ENCODE measurements at places on chromosomes 2 and 18.

- DNase-seq, result no peak
These were observed 162.4 kb upstream of the CWC22 start for GRCh38 chr2:180169474-180169873.

GRCh38 chr2:233438573-233439147, 84.4 kb downstream of the DGKD start:
- DNase-seq, result no peak

GRCh38 chr18:49813069-49813318, 339 bp downstream of the ACAA2 start:
- peak; percentile 61 for DNase-seq

GRCh38 chr2:216006164-216006663, 7.1 kb downstream of the MREG start:
- no peak for DNase-seq

DNA sequence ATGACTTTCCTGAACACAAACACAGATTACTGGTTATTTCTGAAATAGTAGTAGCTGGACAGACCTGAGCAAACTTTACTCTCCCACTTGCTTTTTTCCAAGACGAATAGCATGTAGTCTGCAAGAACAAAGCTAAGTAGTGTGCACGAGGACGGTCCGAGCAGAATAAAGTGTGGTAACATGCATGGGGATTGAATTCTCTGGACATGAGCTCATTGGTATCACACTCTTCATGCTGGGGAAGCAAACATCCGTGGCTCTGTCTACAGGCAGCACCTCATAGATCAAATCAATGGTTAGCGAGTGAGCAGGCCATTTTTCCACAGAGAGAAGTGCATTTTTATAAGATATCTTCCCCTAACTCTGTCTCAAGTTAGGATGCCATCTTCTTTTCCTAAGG, 164.8 kb upstream of the STK17B start:
- DNase-seq, result peak; percentile 7

- no peak for DNase-seq
These were observed 38.6 kb upstream of the KCNF1 start for GRCh38 chr2:10873171-10873570.

- no peak for DNase-seq
These were observed 81.9 kb downstream of the EHBP1 start for GRCh38 chr2:62787386-62787785.

DNA sequence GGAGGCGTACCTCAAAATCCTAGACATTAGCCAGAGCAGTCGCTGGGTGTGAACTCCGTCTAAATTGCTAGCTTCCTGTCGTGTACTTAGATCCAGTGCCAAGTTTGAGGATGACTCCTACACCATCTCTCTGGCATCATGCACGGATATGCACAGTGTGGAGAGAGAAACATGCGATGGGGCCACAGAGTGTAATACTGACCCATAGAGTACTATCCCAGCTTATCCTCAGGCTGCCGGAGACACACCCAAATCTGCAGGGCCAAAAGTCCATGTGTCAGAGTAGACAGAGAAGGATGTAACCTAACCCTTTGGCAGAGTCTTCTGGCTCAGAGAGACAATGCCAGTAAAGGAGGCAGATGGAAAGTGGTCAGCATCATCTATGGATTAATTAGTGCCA, 84.2 kb downstream of the ARL4C start:
- DNase-seq, result no peak

DNA sequence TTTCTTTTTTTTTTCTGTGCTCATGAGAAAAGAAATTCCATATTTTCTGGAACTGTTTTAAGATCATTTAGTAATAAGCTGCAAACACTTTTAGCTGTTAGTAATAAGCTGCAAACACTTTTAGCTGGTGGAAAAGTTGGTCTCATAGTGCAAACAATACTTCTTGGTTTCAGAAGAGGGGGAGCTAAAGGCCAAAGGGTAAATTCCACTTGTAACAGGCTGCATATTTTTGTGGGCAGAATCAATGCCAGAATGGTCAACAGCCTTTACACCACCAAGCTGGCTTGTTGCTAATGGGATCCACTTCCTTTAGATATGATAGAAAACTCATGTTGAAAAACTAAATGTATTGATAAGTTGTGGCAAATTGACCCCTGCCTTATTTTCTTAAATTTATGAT, 356.8 kb downstream of the NR4A2 start:
- no peak for DNase-seq

DNA sequence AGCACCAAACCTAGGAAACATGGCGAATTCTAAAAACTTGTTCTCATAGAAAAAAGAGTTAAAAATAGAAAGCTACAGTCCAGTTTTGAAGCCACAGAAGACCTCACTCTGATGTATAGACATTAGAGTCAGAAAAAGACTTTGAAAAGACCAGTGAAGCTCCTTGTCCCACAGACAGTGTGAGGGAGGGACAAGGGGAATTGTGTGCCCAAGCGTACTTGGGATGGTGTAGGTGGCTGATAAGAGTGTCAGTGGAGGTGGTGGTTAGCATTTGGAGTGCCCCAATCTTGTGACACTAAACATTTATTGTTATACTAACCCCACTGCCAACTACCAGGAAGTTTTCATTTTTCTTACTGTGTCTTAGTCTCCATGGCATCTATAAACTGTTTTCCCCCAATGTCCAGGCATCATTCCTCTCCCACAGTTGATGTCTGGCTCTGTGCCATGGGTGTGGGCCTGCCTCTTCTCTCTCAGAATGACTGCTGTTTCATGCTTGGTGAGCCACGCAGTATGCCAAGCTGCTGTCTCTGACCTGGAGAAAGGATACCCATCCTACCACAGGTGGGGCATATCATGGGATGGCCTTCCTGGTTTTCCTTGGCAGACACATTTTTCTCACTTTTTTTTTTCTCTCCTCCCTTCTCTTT, 161.4 kb downstream of the RPIA start:
- no peak for DNase-seq

- DNase-seq, result no peak
These were observed 17.2 kb upstream of the UGT1A9 start for GRCh38 chr2:233654501-233654900.

DNA sequence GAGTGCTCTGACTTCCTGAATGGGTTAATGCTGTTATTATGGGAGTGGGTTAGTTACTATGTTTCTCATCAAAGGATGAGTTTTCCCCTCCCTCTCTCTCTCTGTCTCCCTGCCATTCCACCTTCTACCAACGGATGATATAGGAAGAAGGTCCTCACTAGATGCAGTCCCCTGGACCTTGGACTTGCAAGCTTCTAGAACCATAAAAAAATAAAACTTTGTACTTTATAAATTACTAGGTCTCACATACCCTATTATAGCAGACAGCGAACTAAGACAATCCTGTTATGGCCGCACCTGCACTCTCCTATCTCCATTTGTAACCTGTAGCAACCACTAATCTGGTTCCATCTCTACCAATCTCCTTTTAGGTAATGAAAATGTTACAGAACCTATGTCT, 564.9 kb downstream of the CNTNAP5 start:
- no peak for DNase-seq

GRCh38 chr2:2901384-2902345, 476.0 kb downstream of the EIPR1 start:
- DNase-seq, result peak; percentile 15

DNA sequence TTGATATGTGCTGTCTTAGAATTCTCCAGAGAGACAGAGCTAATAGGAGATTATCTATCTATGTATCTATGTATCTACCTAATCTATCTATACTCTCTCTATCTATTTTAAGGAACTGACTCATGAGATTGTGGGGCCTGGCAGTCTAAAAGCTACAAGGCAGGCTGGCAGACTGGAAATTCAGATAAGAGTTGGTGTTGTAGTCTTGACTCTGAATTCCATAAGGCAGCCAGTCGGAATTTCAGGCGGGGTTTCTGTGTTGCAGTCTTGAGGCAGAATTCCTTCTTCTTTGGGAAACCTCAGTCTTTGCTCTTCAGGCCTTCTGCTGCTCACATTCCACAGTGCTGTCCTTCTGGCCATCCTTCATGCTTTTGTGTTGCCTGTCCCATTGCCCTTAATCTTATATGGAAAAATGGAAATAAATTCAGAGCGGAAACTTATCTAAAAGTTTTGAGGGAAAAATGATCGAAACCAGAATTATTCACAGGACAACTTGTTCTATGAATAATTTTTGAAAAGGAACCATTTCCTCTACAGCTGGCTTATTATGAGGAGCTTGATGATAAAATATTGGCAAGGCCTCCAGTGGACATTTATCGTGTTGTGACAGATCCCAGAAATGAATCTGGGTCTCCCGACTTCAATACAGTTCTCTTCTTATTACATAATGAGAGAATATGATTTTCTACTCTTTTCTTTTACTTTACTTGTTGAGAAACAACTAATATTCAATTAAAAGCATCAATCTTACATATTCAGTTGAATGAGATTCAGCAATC, 10.8 kb downstream of the IL1RL1 start:
- no peak for DNase-seq

DNA sequence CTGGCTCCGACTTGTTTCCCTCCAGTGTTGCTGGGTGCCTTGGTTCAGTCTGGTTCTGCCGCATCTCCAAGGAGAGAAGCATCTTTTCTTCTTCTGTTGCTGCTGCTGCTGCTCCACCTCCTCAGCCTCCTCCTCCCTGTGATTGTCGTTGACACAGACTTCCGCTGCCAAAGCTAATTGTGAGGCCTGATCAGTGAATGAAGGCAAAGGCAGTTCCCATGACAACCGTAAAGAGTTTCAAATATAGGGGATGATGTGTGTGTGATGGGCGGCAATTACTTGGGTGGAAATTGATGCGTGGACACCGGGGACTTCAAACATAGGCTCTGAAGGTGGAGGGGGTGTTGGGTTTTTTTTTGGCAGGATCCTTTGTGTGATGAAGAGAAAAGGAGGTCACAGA, 13.7 kb downstream of the TET3 start:
- DNase-seq, result no peak

DNA sequence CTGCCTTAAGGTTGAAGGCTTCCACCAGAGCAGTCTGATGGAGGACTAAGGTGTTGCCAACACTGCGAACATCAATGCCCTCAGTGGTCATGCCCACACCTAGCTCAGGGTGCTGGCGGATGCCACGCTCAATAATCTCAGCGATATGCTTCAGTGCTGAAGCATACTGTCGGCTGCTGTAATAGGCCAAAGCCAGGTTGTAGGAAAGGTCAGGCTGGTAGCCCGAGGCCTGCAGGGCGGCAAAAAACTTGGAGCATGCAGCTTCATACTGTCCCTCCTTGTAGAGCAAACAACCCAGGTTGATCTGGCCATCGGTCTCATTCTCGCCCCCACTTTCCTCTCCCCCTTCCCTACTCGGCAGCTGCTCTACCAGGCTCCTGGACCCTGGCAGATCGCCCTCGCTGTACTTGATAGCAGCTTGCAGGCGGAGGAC, 159.4 kb downstream of the AGPS start:
- peak; percentile 24 for DNase-seq

DNA sequence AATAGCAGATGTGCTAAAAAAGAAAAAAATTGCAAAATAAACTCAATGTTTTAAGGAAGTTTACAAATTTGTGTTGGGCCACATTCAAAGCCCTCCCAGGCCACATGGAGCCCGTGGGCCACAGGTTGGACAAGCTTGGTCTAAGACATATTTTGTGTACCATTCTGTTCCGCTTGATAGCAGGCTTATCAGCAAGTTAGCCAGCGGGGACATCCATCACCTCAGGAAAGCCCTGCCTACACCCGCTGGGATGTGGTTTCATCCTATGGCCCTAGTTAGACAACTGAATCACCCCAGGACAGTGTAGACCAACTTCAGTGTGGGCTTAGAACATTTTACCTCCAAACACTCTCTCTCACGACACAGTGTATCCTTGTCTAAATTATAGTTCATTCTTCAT, 32.6 kb downstream of the CD8B2 start:
- no peak for DNase-seq

- DNase-seq, result no peak
These were observed 163.5 kb upstream of the TCF4 start for GRCh38 chr18:55751476-55751875.

GRCh38 chr18:13808294-13809042, 15.5 kb upstream of the MC5R start:
- DNase-seq, result no peak

DNA sequence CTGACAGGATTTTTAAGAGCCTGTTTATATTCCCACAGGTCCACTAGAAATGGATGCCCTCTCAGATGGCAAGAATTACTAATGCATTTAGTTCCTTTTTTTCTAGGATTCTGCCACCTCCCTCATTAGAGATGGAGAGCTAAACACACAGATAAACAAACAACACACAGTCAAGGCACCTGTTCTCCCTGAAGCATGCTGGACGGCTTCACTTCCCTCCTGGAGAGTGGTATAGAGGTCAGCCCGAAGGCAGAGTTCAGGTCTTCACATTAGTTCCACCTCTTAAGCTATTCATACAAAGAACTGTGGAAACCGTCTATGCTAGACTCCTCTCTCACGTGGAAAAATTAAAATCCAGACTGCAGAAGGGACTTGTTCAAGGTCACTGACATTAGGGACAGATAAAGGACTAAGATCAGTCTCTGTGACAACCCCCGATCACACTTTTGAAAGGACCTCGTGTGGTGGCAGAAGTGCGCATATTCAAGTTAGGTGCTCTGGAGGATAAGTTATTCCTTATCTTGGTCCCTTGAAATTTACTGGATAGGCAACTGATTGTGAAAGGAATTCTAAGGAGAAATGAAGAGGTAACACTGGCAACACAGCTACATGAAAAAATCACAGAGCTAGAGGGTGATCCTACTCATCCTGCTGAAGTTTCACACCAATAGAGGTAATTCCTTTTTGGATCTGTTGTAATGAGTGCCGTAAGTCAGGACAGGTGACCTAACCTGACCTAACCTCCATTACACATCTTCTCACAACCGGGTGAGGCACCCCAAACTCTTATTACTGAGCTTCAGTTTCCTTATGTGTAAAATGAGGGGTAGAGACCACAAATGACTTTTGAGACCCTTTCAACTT, 75.1 kb downstream of the SPRED2 start:
- no peak for DNase-seq

DNA sequence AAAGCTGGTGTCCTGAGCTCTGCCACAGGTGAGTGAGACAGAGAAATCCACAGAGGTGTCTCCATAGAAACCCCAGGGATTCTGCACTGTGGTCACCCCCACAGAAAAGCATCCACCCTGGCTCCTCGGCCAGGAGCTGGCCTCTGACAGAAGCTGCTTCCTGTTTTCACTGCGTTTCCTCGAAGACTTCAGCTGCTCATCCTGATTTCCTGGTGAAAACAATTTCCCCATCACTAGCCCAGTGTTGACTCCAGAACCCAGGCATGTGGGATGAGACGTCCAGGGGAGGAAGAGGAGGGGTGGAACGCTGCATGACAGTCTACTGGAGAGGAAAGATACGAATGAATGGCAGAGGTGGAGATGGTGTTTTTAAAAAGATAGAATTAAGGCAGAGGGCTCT, 60.3 kb upstream of the GPR45 start:
- DNase-seq, result no peak

GRCh38 chr18:27277554-27277953, 92.4 kb upstream of the CHST9 start:
- DNase-seq, result no peak
